Stimulated activated CD4-positive, alpha-beta T cell treated with anti-CD3 and anti-CD28 coated beads, Interleukin-15, amount 100 ng/mL, for 48 hours (primary cell): ENCODE measurements at places on chromosomes 4 and X.

GRCh38 chr4:43835869-43836268 is 612.7 kb downstream of the KCTD8 start:
- DNase-seq = no peak

DNA sequence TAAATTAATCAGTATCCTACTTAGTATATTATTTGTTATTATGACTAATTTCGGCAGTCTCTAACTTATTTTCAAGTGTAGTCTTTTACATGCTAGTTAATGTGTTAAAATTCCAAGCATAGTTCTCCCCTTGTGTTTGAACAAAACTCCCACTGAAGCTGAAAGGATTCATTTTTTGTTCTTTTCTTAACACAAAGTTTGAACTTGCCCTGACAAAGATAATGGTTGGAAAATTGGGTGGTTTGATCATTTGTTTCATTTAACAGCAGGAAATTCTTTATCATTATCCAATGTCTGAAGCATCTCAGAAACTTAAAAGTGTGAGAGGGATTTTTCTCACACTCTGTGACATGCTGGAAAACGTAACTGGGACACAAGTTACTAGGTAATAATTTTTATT is 36.0 kb downstream of the INTU start:
- DNase-seq = no peak

DNA sequence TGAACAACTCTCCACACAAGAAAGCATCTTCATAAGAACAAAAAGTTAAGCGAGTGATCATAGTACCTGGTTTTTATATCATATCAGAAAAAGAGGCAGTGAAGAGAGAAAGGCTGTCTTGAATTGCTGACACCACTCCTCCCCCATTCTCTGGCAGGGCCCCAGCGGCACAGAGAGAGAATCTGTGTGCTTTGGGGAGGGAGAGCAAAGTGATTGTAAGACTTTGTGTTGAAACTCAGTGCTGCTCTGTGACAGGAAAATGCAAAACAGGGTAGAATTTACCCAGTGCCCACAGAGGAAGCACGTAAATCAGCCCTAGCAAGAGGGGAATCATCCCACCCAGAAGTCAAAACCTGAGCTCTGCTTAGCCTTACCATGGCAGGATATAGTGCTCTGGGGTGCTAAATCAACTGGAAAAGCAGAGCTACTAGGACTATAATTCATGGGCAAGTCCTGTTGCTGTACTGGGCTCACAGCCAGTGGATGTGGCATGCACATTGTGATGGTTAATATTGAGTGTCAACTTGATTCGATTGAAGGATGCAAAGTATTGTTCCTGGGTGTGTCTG is 174.6 kb downstream of the PRR32 start:
- DNase-seq = no peak

GRCh38 chrX:114626323-114626722 is 42.4 kb downstream of the HTR2C start:
- DNase-seq = no peak

DNA sequence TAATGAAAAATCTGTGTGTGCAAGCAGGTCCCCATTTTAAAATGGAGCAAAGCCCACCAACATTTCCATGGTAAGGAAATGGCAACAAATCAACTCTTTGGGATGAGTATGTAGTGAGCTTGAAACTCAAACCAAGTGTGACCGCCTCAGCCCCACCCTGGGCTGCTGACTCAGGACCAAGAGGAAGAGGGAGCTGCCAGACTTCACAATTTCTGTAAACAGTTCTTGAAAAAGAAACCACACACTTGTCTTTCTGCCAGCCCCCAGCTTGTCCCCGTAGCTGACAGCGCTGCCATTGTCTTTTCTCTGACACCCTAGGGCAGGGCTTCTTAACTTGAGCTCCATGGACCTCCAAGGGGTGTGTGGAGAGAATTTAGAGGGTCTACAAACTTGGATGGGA is 10.3 kb downstream of the RTL5 start:
- DNase-seq = no peak

- no peak for DNase-seq
Observed at GRCh38 chr4:127686658-127687057, 43.5 kb upstream of the SLC25A31 start.

GRCh38 chr4:52660643-52661042 is 1.5 kb upstream of the USP46 start:
- DNase-seq = no peak

GRCh38 chrX:27863809-27864208 is 56.0 kb downstream of the MAGEB10 start:
- DNase-seq = no peak

DNA sequence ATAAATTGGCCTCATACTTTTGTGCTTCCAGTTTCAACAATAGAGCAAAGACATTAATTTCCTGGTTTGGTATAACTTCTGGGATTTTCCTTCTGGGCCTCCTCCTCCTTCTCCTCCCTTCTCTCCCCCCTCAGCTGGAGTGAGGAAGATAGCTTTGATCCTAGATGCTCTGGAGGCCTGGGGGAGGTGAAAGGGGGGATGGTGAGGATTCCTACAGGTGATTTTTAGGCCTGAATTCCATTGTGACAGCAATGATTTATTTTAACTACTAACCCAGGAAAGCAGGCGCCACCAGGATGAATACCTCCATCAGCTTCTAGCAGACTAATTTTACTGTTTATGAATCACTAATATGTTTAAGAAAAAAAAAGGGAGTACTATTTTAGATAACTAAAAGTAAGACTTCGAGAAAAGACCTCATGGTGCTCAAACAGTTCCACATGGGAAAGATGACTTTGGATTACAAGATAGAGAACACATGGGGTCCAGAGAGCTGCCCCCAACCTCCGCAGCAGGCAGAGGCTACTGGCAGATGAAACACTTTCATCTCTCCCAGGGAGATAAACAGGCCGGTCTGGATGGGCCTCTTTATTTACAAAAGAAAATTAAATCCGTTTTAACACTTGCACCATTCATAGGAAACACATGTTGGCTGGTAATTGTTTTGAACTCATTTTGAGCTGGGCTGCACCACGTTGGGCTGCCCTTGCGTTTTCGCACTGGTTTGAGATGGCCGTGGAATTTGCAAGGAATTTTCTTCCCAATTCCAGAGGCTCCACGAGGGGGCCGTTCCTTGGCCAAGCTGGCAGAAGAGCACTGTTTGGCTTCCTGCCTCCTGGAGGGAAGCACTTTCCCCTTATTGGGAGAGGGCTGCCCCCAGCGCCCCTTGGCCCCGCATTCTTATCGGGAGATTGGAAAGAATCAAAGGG is 125.1 kb upstream of the STX18 start:
- DNase-seq = no peak

- no peak for DNase-seq
Observed at GRCh38 chr4:161680146-161680545, 483.7 kb downstream of the FSTL5 start.

DNA sequence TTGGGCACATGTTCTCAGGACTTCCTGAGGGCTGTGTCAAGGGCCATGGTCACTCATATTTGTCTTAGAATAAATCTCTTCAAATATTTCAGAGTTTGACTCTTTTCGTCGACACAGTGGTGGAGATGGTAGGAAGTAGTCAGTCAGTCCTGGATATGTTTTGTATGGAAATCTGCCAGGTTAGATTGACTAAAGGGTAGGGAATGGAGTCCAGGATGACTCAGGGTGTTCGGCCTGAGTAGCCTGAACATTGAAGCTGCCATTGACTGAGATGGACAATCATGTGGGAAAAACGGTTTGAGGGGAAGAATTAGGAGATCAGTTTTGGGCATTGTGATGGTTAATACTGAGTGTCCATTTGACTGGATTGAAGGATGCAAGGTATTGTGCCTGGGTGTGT is 177.1 kb upstream of the CENPE start:
- DNase-seq = no peak

GRCh38 chr4:2861631-2862436 is 18.2 kb downstream of the ADD1 start:
- no peak for DNase-seq

DNA sequence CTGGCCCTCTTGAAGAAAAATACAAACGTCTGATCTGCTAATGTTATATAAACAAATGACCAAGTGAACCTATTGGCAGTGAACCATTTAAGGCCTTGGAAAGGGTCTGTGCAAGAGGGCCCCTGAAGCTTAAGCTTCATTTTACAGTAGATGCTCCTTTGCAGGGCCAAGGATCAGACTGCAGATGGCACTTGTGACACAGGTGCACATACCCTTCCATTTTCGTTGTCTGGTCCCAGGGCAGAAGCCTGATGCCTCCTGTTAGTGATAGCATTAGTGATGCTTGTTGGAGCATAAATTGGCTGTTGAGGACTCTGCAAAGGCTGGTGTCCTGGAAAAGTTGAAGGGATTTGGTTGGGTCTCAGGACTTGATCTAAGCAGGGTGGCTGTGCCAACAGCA is 46.5 kb downstream of the ETNPPL start:
- DNase-seq = no peak

GRCh38 chr4:140719022-140719421 is 37.2 kb downstream of the TBC1D9 start:
- no peak for DNase-seq

DNA sequence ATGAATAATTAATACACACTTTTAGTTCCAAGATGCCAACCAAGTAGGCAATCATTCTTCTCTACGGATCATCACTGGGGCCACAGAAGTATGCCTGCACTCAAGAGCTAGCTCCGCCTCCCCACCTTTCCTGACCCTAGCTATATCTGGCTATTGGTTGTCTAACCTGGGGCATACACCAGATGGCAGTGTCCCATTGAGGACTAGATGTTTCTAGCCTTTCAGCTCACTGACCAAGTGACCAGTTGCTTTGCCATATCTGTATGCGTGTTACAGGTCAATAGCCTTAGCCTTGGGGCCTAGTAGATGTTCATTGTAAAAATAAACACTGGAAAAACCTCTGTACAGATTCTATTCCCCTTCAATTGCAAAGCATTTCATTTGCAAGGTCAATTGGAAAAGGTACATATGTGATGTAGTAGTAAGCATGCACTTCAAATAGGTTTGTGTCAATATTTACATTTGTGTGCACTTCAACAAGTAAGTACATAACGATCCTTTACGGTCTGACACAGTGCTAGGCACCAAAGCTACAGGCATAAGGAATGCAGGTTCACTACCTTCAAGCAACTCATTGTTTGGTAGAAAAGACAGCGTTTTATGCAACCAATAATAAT is 521.7 kb downstream of the PPARGC1A start:
- no peak for DNase-seq

GRCh38 chr4:90027565-90027964 is 99.6 kb upstream of the CCSER1 start:
- no peak for DNase-seq

DNA sequence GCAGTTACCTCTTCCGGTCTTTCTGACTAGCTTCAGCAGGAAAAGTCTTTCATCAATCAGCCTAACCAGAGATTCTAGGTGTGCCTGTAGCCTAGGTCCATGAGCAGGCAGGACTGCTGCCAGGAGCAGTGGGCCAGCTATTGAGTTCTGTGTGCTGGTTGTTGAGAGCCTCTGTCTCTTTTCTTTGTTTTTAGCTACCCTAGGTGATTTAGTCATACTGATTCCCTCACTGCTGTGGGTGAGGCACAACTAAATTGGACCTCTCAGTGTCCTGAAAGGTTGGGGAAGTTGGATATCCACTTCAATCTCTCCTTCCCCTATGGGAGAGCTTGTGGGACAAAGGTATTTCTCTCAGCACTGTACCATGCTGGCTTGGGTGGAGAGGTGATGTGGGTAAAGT is 354.9 kb downstream of the GPAT3 start:
- DNase-seq = no peak

DNA sequence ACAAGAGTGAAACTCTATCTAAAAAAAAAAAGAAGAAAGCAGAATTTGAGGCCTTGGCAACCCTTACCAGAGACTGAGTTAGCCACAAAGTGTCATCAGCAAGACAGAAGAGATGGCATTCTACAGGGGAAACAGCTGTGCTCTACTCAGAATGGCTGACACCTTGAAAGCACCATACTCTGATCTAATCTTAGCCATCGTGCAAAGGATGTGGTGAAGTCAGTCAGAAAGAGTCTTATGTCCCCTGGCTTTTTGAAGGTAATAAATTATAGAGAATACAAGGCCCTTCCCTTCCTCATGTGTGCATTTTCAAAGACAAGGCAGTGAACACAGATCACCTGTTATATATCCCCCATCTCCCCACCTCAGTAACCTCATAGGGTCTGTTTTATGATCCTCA is 13.2 kb downstream of the CLNK start:
- peak; percentile 3 for DNase-seq

DNA sequence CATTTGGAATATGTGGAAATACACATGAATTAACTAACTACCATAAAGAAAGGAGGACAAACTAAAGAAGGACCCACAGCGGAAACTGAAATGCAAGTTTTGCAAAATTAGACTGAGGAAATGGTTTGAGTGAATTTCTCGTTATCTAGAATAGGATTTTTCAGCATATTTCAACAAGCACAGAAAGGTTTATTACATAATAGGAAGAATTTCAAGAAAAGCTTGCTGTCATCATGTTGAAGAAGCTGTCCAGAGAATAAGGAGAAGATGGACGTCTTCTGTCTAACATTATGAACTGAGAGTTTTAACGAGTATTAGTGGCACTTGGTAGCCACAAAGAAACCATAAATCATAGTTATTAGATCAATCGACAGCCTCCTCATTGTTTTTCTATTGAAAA is 45.0 kb downstream of the TEC start:
- DNase-seq = no peak

GRCh38 chrX:17375637-17376430 is 834 bp downstream of the NHS start:
- DNase-seq = no peak

DNA sequence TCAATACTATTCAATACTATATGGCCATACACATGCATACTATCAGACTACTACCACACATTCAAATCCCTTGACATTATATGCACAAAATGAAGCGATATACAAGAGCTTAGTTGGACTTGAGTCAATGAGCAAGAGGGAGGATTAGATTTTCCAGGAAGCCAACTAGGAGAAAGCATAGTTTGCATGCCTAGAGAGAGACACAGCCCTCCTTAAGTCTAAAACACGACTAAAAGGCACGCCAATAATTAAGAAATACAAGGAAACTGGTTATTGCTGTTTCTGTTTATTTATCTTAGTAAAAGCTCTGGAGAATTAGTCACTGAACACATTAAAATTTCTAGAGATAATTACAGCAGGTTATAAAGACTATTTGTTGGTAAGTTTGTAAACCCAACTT is 21.8 kb downstream of the MBNL3 start:
- DNase-seq = no peak

DNA sequence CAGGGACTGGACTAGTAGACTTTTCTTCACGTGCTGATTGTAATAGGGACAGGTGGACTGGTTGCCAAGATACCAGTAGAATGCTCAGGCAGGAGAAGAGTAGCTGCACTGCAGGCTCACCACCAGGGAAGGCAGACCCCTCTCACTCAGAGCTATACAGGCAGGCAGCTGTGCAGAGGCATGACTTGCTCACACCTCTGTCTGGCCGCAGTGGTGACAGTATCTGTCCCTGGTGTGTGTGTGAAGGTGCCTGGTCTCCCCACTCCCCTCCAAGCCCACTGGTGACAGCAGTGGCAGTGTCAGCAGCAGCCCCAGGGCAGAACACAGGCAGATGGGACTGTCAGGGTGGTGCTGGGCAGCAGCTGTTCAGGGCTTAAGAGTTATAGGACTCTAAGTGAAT is 140.7 kb downstream of the RPS6KA6 start:
- no peak for DNase-seq

DNA sequence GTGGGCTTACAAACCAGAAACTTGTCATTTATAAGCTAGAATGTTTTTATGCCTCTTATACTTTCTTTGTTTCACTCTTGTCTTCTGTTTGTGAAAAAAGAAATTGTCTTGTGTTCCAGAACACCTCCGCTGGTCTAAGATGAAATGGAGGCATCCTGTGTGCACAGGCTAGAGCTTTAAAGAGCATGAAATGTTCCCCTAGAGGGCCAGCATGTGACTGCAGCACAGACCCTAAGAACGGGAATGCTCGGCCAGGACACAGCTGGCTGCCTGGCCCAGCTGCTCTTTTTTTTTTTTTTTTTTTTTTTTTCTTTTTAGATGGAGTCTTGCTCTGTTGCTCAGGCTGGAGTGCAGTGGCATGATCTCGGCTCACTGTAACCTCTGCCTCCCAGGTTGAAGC is 33.6 kb downstream of the SETD7 start:
- DNase-seq = no peak
